T-helper 2 cell (primary cell): ENCODE measurements at places on chromosomes 7 and 10.

GRCh38 chr7:30681815-30682211 lies 443 bp downstream of the CRHR2 start:
- DNase-seq: no peak

- no peak for DNase-seq
These were observed 32.8 kb downstream of the TMEM130 start for GRCh38 chr7:98836811-98837629.

GRCh38 chr7:47451851-47452205 lies 130.1 kb downstream of the TNS3 start:
- no peak for DNase-seq

DNA sequence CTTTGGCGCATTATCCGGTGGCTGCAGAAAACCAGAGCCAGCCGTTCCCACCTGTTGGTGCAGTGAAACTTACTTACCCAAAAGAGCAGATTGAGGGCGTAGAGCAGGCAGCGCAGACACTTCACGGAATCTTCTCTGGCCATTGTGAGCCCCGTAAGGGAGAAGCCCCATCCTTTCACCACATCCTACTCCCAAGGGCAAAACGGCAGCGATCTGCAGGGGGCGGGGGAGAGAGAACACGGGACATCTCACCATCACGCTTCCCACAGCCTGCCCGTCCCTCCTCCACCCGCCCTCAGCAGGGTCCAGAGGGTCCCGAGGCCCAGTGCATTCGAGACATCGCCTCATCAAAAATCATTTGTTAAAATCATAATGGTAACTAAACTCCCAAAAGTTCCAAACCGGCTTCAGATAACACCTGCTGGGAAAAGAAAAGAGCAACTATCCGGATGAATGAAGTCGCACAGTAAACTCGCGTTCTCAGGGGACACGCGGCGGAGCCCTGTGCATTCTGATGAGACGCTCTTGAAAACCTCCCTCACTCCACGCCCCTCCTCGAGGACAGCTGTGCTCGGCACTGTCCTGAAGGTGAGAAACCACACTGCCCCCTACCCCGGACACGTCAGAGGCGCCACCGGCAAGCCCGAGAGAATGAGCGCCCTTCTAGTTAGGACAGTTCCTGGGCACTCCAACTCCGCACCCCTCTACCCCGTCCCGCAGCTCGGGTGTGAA lies 1.2 kb downstream of the TSPAN12 start:
- DNase-seq: no peak

DNA sequence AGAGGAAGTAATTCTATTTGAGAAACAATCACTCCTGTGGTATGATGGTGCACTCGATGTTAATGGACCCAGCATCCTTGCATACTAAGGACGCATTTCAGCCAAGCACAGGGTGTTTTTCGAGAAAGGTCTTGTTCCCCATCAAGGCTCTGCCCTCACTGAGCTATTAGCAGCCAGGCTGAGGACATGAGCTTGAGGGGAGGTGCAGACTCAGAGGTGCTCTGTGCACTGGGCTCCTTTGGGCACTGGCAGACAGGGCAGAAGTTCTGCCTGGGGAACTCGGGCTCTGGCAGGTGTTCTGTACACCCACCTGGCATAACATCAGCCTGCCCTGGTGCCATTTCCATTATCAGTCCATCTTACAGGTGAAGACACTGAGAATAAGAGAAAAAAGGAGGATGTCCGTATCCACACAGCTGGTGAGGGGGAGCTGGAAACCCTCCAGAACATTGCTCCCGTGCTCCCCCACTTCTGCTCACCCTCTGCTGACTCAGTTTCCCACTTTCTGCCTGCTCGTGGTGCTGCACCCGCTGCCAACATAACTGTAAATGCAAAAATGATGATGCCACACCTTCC lies 92.7 kb upstream of the RET start:
- no peak for DNase-seq

GRCh38 chr7:121570365-121570764 lies 174.3 kb upstream of the FAM3C start:
- DNase-seq: no peak

DNA sequence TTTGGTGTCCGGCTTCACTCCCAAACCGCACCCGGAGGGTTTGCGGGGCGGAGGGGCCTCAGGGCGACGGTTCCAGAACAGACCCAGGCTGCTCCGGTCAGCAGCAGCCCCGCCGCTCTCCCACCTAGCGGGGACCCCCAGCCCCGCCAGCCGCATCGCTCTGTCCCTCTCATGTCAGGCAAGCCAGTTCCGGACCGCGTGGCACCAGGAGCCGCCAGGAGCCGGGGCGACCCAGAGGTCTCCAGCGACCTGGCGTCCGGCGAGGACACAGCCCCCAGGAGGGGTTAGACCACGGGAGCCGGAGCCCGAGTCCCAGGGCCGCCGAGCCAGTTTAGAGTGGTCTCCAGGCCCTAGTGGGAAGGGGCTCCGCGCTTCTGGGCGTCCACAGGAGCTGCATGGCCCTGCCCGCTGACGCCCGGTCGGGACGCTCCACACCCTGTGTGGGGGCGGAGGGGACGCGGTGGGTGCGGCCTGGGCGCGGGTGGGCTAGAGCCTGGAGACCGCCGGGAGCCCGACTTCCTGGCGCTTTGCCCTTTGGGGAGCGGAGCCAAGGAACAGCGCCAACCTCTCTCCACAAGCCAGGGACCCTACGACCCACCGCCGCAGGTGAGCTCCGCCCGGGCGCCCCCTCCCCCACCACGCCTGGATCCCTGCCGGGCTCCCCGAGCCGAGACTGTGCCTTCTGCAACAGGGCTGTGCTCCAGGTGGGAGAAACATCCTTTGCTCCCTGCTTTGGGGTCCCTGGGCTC lies 43.4 kb downstream of the ZNF117 start:
- no peak for DNase-seq
